A549 treated with GW870086 at 1 μM for 4 hours (cell line): ENCODE measurements at places on chromosomes 7 and 10. TPM values are rescaled to one million over a fixed set of nuclear protein-coding genes. Genes with fewer than 3 reads are reported as not detected.

Gene PIP
- 0.27 to 0.30 TPM in 2 of 5 replicates, not detected in the others for total RNA-seq

Gene ZNF365
- 0.82 to 1.5 TPM (median 1.2 TPM) in 5 replicates for total RNA-seq

Gene FLNC
- total RNA-seq: 3.7 to 5.9 TPM (median 4.7 TPM) in 5 replicates

Gene LRRC18
- not detected in 5 replicates for total RNA-seq

Gene OR2A5
- not detected in 5 replicates for total RNA-seq

Gene NPC1L1
- total RNA-seq: 0.03 to 0.11 TPM (median 0.06 TPM) in 5 replicates

Gene PIK3CG
- total RNA-seq: not detected in 5 replicates

Gene NME8
- total RNA-seq: not detected in 5 replicates

Gene FGFR2
- total RNA-seq: 0.28 to 0.55 TPM (median 0.38 TPM) in 5 replicates

Gene CALHM3
- total RNA-seq: 0.10 to 0.35 TPM (median 0.22 TPM) in 4 of 5 replicates, not detected in the other

Gene PVRIG
- 0.08 TPM in 1 of 5 replicates, not detected in the others for total RNA-seq

Gene NOS3
- total RNA-seq: 0.35 to 1.2 TPM (median 0.53 TPM) in 5 replicates

Gene RBP4
- total RNA-seq: 8.0 to 11.5 TPM (median 9.6 TPM) in 5 replicates

Gene ENO4
- total RNA-seq: 0.13 to 0.54 TPM (median 0.18 TPM) in 4 of 5 replicates, not detected in the other
